IPS DF 19.7 (cell line): ENCODE measurements at places on chromosomes 7 and 10.

GRCh38 chr7:80634505-80634904 lies 3.9 kb upstream of the CD36 start:
- no peak for DNase-seq

GRCh38 chr10:44069573-44069972 lies 315.3 kb downstream of the CXCL12 start:
- DNase-seq: no peak

DNA sequence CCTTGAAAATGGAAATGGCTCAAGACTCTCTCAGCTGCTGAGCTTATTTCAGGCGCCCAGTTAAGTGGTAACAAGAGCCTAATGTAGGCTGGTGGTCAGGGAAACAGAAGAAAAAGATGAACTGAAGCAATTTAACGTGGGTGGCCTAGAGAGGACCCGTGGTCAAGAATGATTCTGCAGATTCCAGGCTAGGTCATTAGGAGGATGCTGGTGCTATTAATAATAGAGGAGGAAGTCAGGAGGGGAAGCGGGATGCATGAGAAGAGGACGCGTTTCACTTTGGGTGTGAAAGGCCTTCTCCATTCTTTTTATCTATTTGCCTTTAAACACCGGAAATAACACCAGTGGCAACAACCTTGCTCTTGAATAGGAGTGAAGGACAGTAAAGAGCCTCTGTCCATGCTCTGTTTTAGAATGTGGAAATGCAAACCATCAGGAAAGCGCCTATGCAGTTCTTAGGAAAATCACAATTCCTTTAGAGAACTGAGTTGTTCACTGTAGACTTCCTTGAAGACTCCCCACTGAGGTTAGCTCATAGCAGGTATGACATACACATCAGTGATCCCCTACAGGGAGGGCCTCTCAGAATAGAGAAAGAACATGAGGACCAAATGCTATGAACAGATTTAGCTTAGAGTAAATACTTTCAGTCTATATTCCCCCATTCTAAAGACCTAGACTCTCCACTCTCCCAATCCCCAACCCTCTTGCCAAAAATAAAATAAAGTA lies 8.6 kb downstream of the LIPA start:
- DNase-seq: no peak

- peak; percentile 2 for DNase-seq
These were observed 89.2 kb upstream of the CAPZA2 start for GRCh38 chr7:116772926-116773749.

DNA sequence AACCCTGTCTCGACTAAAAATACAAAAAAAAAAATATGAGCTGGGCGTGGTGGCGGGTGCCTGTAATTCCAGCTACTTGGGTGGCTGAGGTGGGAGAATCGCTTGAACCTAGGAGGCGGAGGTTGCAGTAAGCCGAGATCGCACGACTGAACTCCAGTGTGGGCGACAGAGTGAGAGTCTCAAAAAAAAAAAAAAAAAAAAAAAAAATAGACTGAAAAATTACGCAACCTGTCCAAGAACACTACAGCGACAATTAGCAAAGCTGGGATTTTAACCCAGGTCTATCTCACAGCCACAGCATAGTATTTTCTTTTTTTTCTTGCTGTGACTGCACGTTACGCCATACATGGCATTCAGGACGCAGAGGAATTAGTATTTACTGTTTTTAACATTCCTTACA lies 1.1 kb upstream of the RABGEF1 start:
- no peak for DNase-seq

GRCh38 chr10:22962817-22963216 lies 35.0 kb downstream of the ARMC3 start:
- DNase-seq: no peak

- DNase-seq: no peak
These were observed 46.2 kb upstream of the ZNF716 start for GRCh38 chr7:57403601-57404342.

DNA sequence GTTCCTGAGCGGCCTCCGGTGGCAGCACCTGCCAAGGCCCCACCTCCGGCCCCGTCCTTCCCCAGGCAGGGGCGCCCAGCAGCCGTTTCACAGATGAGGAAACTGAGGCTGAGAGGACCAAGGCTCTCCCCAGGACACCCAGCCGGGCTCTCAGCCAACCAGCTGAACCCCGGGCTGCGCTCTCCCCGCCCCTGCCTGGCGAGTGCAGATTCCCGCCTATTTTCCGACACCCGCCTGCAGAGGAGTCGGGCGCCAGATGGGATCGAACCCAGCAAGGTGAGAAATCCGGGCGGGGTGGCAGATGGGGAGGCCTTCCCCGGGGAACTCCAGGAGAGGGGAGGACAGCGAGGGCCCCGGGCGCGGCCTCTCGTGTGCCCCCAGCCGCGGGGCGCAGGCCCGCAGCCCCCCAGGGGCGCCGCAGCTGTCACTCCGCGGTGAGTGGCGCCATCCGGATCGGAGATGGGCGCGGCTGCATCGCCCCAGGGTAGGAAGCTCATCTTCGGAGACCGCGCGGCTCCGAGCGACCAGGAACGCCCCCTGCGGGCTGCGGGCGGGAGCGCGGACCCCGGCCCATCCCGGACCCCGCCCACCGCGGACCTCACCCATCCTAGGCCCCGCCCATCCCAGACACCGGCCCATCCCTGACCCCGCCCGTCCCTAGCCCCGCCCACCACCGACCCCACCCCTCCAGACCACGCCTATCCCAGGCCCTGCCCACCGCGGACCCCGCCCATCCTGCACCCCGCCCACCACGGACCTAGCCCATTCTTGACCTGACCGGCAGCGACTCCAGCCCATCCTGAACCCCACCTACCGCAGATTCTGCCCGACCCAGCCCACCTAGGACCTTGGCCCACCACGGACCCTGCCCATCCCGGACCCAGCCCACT lies 90.3 kb downstream of the MICALL2 start:
- DNase-seq: peak; percentile 33

GRCh38 chr10:75294031-75294437 lies 58.3 kb upstream of the COMTD1 start:
- no peak for DNase-seq

GRCh38 chr7:138243430-138243829 lies 167.2 kb downstream of the AKR1D1 start:
- peak; percentile 99 for DNase-seq

DNA sequence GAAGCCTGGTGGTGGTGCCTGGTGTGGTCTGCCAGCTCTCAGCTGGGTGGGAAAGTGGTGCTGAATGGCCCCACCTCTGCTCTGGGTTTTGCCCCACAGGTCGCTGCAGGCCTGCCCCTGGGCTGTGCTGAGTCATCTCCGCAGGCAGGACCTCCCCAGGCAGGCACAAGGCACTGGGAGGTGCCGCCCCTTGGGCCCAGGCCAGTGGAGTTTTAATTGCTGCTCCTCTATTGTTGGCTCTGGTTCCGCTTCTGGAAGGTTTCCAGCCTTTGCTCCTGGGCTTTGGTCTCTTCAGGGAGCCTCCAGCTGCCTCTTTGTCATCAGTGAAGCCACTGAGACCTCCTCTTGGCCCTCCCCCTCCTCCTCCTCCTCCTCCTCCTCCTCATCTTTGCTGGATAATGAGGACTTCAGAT lies 180.3 kb upstream of the GRB10 start:
- no peak for DNase-seq

- DNase-seq: no peak
These were observed 57.9 kb downstream of the MKX start for GRCh38 chr10:27687743-27688142.

- no peak for DNase-seq
These were observed 175.1 kb upstream of the PTPRZ1 start for GRCh38 chr7:121697731-121698316.

- DNase-seq: no peak
These were observed 393.4 kb downstream of the SORCS1 start for GRCh38 chr10:106771154-106771553.

- no peak for DNase-seq
These were observed 157.2 kb upstream of the KAT6B start for GRCh38 chr10:74669210-74669609.

GRCh38 chr10:125824736-125825135 lies 1.4 kb downstream of the BCCIP start:
- no peak for DNase-seq

DNA sequence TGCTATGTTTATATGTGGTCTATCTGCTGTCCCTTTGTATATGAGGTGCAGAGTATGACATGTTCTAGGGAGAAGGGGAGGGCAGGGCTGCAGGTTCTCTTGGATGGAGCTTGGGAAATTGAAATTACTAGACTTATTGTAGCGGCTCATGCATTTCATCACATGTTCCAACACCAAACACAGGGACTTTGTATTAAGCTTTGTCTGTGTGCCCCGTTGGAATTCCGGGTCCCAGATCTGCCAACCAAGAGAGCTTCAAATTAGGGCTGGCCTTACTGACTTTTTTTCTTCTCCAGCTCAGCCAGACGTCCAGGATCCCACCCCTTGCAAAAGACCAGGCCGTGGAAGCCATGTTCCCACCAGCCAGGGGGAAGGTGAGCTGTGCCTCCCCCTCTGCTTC lies 3.4 kb downstream of the ZNF789 start:
- DNase-seq: no peak

GRCh38 chr7:96563409-96563808 lies 146.2 kb downstream of the SEM1 start:
- no peak for DNase-seq

GRCh38 chr10:124689911-124690498 lies 54.2 kb downstream of the FAM53B start:
- no peak for DNase-seq

GRCh38 chr10:128052696-128053095 lies 73.5 kb downstream of the MKI67 start:
- DNase-seq: no peak

- DNase-seq: no peak
These were observed 25.0 kb downstream of the YKT6 start for GRCh38 chr7:44225566-44226395.

- no peak for DNase-seq
These were observed 106.7 kb downstream of the LRMDA start for GRCh38 chr10:75538144-75538543.

GRCh38 chr10:131160219-131160875 lies 151.2 kb downstream of the TCERG1L start:
- no peak for DNase-seq

DNA sequence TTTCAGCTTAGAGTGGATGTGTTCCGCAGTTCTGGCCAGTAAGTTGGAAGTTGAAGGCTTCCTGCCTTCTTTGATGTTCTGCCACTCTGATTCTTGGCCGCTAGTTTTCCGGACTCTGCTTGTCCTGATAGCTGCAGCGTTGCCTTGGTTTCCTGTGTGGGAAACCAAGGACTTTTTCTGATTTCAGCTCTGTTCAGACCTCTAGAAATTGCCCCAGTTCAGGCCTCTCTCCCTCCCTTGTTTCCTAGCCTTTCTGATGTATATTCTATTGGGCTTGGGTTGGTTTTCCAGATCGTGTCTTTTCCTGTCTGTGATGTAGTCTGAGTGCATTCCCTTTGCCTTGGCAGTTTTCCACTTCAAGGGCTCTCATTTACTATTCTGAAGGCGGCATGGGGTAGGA lies 318.7 kb downstream of the BBS9 start:
- DNase-seq: no peak

GRCh38 chr7:143049362-143049761 lies 2.8 kb upstream of the OR6V1 start:
- DNase-seq: no peak

DNA sequence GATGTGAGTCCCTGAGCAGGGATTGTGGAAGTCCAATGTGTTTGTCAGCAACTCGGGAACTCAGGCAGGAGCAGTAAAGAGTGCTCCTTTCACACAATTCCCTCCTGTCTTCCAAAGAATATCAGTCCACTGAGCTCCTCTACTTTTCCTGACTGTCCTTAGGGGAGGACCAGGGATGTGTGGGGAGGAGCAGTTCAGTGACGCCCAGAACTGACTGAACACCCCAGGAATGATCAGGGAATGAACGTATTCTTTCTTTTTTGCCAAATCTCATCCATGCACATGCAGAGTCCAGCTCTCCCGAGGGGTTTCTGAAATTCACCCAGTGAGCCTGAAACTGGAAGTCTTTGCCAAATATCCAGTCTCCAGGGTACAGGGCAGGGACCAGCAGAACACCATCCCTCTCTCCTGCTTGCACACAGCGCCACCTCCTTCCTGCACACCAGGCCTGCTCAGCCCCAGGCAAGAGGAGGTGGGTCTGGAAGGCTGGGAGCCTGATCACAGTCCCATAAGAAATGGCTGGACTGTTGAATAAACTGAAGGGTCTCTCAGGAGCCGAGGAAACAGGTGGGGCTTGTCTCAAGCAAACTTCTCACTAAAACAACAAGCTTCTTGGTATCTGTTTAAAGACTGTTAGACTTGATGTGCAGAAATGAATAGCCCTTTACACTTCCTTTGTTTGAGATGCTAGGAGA lies 294.7 kb downstream of the C7orf25 start:
- no peak for DNase-seq

GRCh38 chr10:68137171-68137570 lies 27.9 kb downstream of the MYPN start:
- DNase-seq: no peak

- DNase-seq: no peak
These were observed 68.0 kb downstream of the PTPRZ1 start for GRCh38 chr7:121940918-121941317.

DNA sequence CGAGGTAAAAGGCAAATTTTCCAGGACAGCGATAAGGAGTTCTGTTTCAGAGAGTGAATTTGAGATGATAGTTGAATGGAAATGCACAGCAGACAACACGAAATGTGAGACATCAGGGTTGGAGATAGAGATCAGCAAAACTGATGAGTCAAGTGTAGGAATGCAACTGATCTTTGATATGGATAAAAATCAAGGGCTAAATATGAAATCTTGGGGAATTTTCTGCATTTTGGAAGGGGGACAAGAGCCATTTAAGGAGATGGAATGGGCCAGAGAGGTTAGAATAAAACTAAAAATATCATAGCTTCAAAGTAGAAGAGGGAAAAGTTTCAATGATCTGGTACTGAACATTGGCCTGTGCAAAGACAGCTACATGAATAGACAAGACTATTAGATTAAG lies 11.5 kb downstream of the CISD1 start:
- DNase-seq: no peak

DNA sequence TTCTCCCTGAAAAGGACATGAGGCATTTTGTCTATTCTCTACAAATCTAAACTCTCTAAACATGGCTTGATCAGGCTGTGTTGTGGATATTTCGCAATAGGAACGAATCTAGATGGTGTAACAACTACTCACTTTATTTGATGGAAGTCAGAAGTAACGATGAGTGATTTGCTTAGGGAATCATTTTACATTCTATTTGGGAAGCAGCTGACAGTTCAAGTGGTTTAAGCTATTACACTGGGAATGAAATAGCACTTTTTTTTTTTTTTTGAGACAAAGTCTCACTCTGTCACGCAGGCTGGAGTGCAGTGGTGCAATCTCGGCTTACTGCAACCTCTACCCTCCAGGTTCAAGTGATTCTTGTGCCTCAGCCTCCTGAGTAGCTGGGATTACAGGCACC lies 44.1 kb downstream of the NPY start:
- DNase-seq: no peak

- no peak for DNase-seq
These were observed 72.6 kb downstream of the INPP5A start for GRCh38 chr10:132610071-132610701.

- DNase-seq: no peak
These were observed 138.4 kb upstream of the FEZF1 start for GRCh38 chr7:122442929-122443328.
